ENCODE measurements at places on chromosomes 3 and 15.
A peak's percentile ranks its signal among the peaks of the same experiment; 100 is the strongest.

GRCh38 chr3:14125193-14126016 is 553 bp downstream of the TMEM43 start:
- peak; percentile 23 for DNase-seq

DNA sequence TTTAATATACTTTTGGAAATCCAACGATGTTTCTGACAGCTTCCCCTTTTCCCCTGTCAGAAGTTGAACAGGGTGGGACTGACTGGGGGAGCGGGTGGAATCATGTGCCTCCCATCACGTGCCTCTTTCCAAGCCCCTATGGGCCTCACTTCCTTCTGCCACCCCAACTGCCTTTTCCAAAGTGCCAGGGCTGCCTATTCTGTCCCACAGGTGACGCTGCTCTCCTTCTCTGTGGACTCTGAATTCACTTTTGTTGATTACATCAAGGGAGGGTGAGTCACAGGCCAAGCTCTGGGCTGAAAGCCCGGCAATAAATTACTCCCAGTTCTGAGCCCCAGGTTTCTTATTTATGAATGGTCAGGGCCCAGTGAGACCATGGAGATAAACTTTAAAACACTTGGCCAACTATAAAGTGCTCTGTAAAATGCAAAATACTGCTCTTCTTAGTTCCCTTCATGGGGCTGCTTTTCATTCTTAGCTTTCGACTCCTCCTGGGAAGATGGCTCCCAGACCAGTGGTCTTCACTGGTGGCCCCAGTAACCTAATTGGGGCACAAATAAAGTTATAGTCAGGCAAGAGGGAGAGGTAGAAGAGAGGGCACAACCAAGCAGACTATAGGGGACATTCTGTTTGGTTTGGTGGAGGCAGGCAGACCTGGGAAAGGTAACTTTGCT is 12.3 kb downstream of the CPNE9 start:
- no peak for DNase-seq

DNA sequence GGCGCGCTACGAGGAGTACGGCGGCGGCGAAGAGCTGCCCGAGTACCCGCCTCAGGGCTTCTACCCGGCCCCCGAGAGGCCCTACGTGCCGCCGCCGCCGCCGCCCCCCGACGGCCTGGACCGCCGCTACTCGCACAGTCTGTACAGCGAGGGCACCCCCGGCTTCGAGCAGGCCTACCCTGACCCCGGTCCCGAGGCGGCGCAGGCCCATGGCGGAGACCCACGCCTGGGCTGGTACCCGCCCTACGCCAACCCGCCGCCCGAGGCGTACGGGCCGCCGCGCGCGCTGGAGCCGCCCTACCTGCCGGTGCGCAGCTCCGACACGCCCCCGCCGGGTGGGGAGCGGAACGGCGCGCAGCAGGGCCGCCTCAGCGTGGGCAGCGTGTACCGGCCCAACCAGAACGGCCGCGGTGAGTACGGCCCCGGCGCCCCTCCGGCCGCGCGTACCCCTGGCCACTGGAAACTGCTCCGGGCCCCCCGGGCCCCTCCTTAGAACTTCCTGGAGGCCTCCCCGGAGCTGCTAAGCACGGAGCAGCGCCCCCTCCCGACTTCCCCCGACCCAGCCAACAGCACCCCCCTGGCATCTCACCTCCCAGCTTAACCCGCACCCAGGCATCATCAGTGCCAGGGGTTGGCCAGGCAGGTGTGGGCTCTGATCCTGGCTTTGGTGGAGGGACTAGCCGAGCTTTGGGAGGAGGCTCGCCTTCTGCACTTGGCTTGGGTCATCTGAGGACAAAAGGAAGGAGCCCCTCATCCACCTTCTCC is 1.4 kb downstream of the LOXL1 start:
- DNase-seq: peak; percentile 71

DNA sequence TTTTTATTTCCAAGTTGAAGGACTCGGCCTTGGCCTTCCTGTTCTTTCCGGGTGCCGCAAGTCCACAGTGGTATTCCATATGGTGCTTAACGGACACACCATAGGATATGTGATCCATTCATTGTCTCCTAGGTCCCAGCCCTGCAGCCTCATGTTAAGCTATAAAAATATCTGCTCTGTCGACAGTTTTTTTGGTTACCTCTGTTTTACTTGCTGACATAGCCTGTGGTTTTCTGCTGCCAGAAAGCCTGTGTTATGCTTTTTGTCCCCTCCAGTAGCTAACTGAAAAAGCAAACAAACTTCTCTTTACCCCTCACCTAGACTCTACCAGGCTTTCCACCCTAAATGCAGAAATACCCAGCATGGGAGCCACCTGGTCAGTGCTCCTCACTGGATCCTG is 5.3 kb downstream of the INAFM2 start:
- no peak for DNase-seq

DNA sequence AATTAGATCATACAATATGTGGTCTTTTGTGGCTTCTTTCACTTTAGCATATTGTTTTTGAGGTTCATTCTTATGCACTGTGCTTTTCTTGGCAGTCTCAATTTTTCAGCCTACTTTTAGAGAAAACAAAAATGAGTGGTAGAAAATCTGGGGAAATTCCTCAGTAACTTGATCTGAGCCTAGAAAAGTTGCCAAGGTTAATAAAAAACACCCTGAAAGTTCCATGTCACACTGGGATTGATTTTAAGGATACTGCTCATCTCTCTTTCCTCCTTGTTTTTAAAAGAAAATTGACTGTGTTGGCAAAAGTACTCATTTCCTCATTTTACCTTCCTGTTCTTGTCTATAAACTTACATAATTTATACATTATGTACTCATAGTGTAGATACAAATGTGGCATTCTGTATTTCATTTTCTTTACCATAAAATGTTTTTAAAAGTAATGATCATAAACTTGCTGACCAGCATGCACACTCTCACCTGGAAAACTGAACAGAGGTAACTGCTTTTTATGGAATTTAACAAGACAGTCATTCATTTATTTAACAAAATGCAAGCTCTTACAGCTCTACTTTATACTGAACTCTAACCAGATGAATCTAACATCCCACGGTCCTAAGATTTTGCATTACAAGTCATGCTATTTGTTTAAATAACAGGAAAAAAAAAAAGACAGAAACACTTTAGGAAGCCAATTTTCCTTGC is 28.6 kb upstream of the SH3BP5 start:
- DNase-seq: no peak

DNA sequence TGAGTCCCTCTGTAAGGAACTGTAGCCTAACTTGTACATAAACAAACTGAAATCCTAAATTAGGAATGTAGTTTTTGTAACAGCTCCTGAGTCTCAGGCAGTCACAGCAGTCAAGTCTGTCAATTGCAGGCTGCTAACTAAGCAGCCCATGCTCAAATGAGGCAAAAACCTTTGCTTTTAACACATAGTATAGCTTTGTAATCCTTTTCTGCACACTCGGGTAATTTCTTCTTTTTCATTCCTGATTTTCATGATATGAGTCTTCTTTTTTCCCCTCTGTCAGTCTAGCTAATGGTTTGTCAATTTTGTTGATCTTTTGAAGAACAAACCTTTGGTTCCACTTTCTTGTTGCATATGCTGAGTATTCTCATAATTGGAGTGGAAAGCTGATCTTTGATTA is 84.9 kb upstream of the LRRFIP2 start:
- no peak for DNase-seq

DNA sequence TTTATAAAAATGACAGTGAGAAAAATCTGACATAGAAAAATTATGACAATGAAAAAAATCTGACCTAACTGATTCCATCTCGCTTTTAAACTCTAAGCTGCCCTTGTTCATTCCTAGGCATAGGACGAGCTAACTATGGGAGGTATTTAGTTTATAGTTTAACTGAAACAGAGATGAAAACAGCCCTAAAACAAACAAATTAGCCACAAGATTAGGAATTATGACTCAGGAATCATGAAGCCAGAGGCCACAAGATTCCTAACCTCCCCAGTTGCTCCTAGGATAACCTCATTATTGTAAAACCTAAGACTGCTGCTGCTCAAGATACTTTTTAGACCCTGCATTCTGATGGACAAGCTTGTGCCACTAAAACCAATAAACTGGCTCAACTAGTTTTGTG is 122.7 kb upstream of the MNS1 start:
- DNase-seq: no peak

- no peak for DNase-seq
Observed at GRCh38 chr3:186013312-186013711, 75.5 kb upstream of the TRA2B start.

GRCh38 chr15:29832709-29833108 is 10.4 kb upstream of the TJP1 start:
- DNase-seq: no peak

DNA sequence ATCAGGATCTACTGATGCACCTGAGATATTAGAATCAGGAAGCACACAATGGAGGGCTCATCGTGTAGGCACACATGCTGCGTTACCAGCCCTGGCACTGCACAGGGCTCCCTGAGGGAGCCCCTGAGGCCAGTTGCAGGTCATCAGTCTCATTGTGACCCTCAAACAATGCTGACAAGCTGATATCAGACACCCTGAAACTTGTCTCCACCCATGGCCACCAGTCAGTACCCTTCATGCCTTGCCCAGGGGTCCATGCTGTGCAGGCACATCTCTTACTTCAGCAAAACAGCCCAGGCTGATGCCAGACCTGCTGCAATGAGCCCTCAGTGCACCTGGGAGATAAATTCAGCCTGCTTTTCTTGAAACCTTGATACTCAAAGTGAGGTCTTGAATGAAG is 59.5 kb upstream of the SLC6A11 start:
- no peak for DNase-seq

DNA sequence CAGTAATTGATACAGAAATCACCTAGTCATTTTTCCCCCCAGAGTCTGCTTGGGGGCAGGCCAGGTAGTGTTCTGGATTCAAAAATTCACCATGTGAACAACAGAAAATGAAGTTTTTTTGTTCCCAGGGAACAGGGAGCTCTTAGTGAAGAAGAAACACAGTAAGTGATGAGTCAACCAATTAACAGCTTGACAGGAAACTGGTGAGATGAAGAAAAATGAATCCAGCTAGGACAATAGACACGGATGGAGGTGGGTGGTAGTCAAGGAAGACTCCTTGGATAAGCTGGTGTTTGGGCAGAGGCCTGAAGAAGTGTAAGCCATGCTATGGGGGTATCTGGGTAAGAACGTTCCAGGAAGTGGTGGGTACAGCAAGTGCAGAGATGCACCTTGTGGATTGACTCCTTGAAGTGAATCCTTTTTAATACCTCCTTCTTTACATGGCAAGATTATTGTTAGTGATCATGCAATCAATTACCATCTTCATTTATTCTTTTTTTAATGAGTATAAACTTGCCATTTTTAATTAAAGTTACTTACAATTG is 339.9 kb upstream of the RGMA start:
- no peak for DNase-seq

DNA sequence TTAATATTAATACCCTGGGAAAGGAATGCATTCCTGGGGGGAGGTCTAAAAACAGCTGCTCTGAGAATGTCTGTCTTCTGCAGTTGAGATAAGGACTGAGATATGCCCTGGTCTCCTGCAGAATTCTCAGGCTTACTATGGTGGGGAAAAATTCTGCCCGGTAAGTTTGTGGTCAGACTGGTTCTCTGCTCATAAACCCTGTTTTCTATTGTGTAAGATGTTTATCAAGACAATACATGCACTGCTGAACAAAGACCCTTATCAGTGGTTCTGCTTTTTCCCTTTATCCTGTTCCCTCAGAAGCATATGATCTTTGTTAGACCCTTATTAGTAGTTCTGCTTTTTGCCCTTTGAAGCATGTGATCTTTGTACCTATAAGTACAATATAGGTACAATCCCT is 494.6 kb downstream of the CNTN6 start:
- no peak for DNase-seq

DNA sequence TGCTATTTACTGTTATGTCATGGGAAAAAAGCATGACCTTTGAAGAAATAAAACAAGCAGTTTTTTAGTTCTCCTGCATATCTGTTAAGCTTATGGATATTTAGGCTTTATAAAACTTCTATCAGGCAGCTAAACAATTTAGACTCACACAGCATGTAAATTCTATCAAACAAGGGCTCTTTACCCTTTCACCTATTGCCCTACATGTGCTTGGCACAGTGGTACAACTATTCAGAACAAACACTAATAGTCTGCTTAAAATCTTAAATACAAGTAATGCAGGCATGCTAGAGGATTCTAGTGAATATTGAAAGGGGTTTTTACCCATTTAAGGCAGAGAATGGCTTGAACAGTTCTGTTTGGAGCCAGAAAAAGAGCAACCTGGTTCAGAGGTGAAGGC is 23.4 kb upstream of the NANOGP8 start:
- DNase-seq: no peak

DNA sequence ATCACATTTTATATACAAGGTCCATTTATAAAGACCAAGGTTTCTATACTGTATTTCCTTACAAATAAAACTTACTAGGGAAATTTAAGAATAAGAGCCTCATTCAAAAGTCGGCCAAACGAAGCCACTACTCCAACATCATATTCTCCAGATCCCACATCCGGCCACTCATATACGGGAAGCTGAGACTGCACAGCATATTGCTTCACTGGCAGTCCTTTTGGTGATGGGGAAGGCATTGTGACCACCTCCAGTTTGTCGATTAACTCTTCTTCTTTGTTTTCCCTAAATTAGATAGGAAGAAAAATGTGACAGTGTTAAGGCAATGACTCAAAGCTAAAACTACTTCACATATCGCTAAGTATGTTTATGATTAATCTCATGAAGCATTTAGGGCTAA is 2.7 kb downstream of the MTFMT start:
- DNase-seq: no peak

DNA sequence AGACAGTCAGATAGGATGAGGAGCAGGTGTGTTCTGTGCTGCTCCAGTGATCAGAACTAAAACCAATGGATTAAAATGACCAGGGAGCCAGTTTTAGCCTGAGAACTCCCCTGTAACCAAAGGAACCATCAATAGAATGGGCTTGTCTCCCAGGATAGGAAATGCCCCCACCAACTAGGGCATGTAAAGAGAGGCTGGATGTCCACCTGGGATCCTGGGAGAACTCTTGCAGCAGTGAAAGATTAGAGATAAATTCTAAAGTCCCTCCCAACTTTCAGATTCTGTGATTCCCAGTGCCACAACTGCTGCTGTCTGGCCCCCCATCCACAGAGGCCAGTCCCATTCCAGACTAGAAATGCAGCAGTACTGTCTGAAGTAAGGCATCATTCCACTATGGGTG is 33.8 kb downstream of the HDC start:
- DNase-seq: no peak

DNA sequence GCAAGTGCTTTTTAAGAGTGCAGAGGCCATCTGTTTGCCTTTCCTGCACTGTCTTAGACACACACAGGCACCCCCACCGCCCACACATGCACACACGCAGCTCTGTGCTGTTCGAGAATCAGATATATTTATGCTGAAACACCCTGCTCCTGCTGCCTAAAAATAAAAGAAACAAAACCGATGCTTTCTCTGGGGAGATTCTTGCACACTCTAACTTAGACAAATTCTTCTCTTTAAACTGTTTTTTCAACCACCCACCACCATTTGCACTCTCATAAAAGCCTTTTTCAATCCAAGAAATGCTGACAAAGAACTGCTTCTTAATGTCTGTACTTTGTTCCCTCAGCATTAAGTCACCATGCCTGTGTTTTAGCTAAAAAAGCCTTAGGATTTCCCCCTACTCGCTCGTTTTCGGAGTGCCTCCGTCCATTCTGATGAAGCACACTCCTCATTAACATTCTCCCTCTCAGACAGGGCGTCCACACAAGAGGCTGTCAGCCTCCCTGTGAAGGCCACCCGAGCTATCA is 26.2 kb downstream of the SLC12A8 start:
- no peak for DNase-seq

GRCh38 chr3:14691239-14691638 is 16.3 kb downstream of the C3orf20 start:
- no peak for DNase-seq
